SK-N-MC (cell line): ENCODE measurements at places on chromosomes 7 and 10.

DNA sequence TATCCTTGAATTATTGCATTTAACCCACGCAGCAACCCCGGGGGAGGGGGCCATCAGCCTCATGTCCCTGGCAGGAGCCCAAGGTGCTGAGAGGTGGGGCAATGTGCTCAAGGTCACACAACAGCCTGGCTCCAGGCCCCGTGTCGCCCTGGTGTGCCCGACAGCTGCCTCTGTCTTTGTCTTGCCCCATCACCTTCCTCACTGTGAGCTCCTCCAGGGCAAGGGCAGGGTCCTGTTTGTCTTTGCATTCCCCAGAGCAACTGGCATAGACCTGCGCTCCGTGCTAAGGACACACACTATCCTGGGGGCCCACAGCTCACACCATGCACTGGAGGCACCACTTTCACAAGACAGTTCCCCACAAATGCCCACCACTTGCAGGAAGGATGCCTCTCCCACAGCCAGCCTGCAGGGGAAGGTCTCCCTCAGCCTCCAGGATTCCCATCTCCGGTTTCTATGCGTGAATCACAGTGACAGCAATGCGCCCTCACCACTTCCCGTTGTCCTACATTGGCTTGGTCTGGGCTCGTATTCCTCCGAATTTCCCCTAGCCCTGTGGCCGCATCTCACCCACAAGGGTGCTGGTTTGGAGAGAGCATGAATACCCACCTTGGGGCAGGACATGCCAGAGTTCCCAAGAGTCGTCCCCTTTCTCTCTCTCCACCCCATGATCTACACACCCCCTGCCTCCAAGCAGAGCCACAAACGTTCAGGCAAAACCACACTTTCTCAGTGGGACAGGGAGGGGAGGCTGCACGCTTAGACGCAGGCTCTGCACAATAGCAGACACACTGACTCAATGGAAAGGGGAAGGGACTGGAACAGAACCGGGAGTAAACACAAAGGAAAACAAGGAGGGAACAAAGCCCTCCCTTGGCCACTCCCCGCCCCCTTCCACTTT is 10.3 kb downstream of the ITPRIP start:
- no peak for DNase-seq

DNA sequence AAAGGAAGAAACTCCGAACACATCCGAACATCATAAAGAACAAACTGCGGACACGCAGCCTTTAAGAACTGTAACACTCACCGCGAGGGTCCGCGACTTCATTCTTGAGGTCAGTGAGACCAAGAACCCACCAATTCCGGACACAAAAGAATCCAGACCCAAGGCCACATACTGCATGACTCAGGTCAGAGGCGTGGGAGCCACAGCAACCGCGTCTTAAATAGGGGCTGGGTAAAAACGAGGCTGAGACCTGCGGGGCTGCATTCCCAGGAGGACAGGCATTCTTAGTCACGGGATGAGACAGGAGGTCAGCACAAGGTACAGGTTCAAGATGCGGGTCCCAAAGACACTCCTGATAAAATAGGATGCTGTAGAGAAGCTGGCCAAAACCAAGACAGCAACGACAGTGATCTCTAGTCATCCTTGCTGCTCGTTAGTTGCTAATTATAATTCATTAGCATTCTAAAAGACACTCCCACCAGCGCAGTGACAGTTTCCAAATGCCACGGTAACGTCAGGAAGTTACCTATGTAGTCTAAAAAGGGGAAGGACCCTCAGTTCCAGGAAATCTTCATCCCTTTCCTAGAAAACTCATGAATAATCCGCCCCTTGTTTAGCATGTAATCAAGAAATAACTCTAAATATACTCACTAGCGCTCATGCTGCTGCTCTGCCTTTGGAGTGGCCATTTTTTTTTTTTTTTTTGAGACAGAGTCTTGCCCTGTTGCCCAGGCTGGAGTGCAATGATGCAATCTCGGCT is 19.3 kb downstream of the AP5Z1 start:
- DNase-seq = no peak

GRCh38 chr7:46696741-46697140 is 775.7 kb upstream of the IGFBP3 start:
- DNase-seq = no peak

DNA sequence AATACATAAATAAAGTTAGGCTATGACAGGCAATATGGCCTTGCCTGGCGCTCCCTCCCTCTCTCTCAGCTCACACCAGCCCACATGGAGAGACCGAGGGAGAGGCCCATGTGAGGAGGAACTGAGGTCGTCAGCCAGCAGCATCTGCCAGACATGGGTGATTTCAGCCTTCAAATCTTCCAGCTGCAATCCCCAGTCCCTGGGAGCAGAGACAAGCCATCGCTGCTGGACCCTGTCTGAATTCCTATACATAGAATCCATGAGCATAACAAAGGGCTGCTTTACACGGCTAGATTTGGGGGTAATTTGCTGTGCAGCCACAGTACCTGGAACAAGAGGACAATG is 35.6 kb downstream of the ANKRD16 start:
- DNase-seq = no peak

- no peak for DNase-seq
These were observed 389.2 kb upstream of the KLF6 start for GRCh38 chr10:4174197-4174596.

DNA sequence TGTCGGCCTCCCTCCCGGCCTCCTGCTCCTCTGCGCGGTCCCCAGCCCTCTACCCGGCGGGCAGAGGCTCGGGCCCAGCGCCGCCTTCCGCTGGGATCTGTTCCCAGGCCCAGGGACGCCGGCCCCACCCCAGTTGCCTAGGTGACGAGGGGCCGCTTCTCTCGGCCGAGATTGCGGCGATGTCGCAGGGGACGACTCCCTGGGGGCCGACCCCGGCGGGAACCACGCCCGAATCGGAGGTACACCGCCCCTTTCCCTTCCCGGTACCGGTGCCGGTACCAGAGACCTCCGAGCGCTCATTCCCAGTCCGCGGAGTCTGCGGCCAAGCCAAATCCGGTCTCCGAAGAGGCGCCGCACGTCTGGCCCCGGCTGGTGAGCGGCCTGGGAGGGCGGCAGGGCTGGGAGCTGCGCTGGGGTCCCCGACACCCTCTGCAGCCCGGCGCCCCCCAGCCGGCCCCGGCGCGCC is at the start of gene CABCOCO1:
Gene CABCOCO1, plus strand, starts transcription at position 136 of the 466 bp plus-strand sequence. Its CDS starts 44 bp downstream, at position 180.
- DNase-seq = no peak

- DNase-seq = no peak
These were observed 453.7 kb upstream of the LRRN3 start for GRCh38 chr7:110637252-110637651.

GRCh38 chr10:12042409-12042796 is 206 bp downstream of the UPF2 start:
- no peak for DNase-seq

GRCh38 chr7:24291271-24291670 is 7.3 kb downstream of the NPY start:
- no peak for DNase-seq

- no peak for DNase-seq
These were observed 104.9 kb downstream of the CDK14 start for GRCh38 chr7:90701021-90701420.

GRCh38 chr7:141184532-141185190 is 110.8 kb downstream of the TMEM178B start:
- no peak for DNase-seq

- no peak for DNase-seq
These were observed 275.8 kb downstream of the CACNA2D1 start for GRCh38 chr7:82167558-82168314.

- DNase-seq = no peak
These were observed 263.4 kb downstream of the KCNMA1 start for GRCh38 chr10:77374189-77374656.

GRCh38 chr7:6307762-6308161 is 35.3 kb upstream of the CYTH3 start:
- DNase-seq = no peak

DNA sequence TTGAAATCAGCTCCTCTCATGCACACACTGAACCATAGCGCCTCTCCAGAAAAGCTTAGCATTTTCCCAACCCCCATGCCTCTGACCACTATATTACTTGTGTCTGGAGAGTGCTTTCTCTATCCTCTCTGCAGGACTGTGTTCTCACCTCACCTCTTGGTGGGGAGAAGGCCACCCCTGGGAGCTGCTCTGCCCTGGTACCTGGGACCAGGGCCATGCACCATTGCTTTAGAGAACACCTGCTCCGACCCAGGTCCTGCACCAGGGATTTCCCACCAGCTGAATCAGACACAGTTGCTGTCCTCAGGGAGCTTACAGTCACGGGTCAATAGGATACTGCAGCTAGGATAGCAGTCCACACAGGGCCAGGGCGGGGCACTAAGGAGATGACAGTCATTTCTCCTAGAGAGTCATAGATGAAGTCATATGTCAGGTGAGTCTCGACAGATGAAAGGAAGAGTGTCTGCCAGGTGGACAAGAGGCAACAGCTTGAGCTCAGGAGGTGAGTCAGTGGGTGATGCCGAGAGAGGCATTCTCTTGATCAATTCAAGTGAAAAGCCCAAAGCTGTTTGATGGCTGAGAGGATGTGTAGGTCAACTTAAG is 619 bp upstream of the LMTK2 start:
- DNase-seq = no peak

DNA sequence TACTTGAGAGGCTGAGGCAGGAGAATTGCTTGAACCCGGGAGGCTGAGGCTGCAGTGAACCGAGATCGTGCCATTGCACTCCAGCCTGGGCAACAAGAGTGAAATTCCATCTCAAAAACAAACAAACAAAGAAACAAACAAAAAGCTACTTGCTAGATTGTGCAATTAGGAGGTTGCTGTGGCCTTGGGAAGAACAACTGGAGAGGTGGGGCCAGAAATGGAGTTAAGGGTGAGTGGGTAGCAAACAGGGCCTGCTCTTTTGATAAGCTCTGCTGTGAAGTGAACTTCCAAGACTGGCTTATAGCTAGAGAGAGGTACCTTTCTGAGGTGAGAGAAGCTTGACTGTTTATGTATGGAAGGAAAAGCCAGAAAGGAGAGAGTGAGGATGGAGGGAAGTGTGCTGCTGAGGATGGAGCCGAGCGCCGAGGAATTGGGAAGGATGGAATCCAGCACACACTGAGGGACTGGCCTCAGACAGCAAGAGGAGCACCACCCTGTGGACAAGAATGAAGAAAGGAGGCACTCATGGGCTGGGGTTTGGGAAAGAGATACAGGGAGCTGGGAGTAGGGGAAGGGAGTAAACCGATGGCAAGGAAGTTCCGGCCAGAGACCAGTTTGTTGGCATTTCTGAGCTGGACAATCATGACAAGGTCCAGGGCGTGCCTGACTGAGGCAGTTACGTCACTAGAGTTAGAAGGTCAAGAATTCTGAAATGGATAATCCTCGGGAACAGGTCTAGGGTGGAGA is 7.0 kb upstream of the RPEL1 start:
- no peak for DNase-seq

GRCh38 chr10:44234483-44234875 is 150.4 kb downstream of the CXCL12 start:
- no peak for DNase-seq
